ENCODE measurements at places on chromosomes 6 and 20. TPM values are rescaled to one million over a fixed set of nuclear protein-coding genes. Genes with fewer than 3 reads are reported as not detected.

GRCh38 chr6:25302677-25303128 lies 23.5 kb downstream of the CARMIL1 start:
- no peak for DNase-seq

DNA sequence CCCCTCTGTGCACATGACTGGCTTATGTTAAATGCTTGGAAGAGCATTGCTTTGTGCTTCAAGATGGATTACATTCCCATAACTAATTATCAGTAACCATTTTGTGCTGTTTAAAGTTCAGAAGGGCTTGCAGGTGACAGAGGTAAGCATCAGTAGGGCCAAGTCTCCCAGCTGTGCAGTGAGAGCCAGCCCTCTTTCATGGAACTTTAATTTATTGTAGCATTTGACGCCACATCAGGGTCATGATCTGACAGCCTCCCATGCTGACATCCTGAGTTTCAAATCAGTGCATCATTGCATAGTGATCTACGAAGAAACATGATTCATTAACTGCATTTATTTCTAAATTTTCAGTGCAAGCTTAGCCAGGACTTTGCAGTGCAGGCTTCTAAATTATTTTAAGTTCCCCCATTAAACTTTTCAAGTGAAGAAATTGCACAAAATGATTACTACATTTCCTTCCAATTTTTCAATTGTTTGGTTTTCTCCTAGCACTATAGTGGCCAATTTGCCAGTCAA lies 380.9 kb downstream of the UTRN start:
- no peak for DNase-seq

DNA sequence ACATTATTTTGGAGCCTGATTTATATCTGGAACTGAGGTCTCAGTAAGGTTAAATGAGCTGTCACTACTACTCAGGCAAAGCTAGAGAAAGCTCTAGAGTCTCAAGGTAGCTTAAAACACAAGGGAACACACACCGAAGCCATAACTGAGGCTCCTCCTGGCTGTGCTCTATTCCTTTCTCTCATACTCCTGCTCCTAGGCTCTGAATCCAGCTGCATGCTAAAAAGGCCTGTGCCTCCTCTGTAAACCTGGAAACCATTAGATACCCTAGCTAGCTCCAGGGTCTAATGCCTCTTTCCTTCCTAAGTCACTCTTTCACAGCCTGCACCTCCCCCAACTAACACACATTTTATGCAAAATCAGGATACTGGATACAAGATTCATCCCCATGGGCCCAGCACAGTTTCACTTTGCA lies 17.1 kb downstream of the RIPOR2 start:
- DNase-seq = peak; percentile 40

- DNase-seq = no peak
Observed at GRCh38 chr6:109373762-109374161, 8.5 kb downstream of the CD164 start.

- peak; percentile 54 for DNase-seq
Observed at GRCh38 chr6:69732640-69733039, 64.2 kb downstream of the LMBRD1 start.

GRCh38 chr6:161351858-161352257 lies 78.0 kb upstream of the AGPAT4 start:
- DNase-seq = no peak

DNA sequence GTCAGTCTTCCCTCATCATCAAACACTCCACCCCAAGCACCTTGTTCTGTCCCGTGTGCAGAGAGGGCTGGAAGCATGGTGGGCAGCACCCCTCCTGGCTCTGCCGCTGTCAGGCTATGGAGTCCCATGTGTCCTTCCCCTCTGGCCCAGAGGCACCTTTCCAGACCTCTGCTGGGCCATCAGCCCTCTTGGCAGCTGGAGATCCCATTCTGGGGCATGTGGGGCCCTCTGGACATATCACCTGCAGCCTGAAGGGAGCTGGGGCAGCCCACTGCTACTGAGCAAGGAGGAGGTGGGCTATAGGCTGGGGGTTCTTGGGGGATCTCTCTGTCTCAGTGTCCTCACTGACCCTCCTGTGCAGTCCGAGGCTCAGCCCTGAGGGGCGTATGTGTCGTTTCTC lies 42.2 kb downstream of the SUN5 start:
- no peak for DNase-seq

GRCh38 chr6:81900616-81901015 lies 148.1 kb upstream of the TENT5A start:
- no peak for DNase-seq

DNA sequence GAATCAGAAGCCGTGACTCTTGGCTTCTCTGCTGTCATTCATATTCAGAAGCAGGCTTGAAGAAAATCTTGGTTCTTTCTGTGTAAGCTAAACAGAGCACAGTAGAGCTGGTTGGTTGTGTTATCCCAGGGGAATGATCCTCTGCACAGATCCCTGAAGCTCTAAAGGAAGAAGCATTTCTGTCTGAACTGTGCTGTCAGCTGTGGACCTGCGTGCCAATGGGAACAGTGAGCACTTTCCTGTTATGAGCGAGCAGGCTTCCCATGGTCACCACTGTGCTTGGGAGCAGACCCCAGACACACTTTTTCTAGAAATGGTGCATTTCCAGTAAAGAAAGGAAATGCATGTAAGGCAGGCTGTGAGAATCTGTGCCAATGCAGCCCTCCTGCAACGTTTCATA lies 490.2 kb downstream of the EPM2A start:
- peak; percentile 17 for DNase-seq

DNA sequence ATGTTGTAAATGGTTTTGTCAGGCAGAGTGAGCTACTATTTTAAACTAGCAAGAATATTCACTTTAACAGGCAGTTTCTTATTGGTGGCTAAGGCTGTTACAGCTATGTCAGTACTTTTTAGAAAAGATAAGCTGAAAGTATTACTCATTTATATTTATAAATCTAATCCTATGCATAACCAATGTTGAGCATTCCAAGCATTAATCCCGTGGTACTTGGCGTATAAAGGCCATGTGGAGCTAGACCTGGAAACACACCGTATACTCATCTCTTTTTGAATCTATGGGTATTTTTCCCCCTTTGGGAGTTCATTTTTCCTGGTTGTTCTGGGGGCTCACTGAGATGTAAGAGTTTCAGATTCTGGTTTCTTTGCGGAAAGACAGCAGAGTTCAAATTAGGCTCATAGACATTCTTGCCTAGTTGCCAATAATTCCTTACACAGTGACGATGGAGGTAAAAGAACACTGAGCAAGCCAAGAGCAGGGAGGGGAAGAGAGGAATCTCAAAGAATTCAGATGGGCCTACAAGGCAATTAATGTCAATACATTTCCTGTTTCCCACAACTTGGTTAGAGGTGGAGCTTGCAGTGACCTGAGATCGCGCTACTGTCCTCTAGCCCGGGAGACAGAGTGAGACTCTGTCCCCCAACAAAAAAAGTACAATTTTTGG lies 211.5 kb downstream of the SOX4 start:
- DNase-seq = no peak

SLC17A2 gene
- total RNA-seq = not detected

ZNF334 gene
- total RNA-seq = 6.7 TPM

CGA gene
- total RNA-seq = 1.9 TPM
